ENCODE measurements at places on chromosomes 12 and 14.

DNA sequence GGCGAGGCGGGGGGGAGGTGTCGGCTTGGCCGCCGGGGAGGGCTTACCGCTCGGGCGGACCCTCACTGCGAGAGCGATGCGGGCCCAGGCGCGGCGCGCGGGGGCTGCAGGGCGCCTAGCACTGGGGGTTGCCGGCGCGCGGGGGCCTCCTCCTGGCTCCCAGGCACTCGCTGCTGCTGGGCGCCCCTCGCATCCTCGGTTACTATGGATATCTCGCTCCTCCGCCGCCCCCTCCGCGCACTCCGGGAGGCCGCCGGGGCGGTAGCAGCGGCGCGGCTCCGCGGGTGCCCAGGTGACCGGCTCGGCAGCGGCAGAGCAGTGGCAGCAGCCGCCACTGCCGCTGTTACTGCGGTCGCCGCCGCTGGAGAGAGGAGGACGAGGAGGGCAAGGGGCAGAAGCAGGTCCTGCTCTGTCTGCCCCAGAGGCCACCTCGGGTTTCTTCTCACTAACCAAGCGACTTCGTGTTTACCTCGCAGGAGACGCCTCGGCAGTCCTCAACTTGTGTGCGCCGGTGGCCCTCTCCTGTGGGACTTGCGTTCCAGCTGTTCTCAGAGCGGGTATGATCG lies 250.1 kb downstream of the APAF1 start:
- no peak for DNase-seq

GRCh38 chr12:67593461-67594330 lies 54.8 kb upstream of the DYRK2 start:
- DNase-seq: no peak

DNA sequence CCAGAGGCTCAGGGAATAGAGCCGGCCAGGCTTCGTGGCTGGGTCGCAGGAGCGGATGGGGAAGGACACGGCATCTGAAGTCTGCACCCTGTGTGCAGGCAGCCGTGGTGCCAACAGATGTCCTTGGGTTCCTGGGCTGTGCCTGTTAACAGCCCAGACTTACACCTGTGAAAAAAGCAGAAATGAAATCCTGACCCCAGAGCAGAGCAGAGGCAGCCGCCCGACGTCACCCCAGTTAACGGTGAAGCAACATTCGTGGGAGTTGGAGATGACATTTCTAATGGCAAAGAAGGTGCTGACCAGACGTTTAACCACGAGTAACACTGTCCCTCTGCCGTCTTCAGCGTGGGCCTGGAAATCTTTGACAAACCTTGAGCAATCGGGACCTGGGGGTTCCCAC lies 200.3 kb upstream of the DIO3 start:
- no peak for DNase-seq

GRCh38 chr12:48936379-48936979 lies 11.2 kb upstream of the FKBP11 start:
- peak; percentile 76 for DNase-seq

- no peak for DNase-seq
Observed at GRCh38 chr12:15558915-15559528, 230.2 kb downstream of the EPS8 start.

- no peak for DNase-seq
Observed at GRCh38 chr12:45379261-45379660, 163.4 kb downstream of the ANO6 start.

DNA sequence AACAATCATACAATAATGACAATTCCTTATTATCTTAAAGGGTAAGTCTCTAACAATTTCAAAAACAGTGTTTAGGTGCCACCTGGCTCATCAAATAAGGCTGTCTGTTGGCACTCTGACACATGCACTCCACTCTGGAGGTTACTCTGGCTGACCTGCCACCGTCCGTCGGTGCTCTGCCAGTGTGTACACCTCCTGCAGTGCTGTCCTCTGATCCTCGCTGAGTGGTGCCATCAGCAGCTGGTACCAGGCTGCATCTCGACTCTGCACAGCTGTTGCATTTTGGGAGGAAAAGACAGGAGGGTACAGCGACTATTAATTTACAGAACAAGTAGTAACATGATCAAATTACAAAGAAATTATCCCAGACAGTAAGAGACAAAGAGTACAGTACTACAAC lies 63.9 kb downstream of the IPO8 start:
- no peak for DNase-seq

- no peak for DNase-seq
Observed at GRCh38 chr12:63816031-63816430, 28.5 kb upstream of the SRGAP1 start.

GRCh38 chr12:67002720-67003119 lies 266.4 kb upstream of the CAND1 start:
- DNase-seq: no peak

- DNase-seq: no peak
Observed at GRCh38 chr14:25247609-25248008, 197.7 kb upstream of the STXBP6 start.

DNA sequence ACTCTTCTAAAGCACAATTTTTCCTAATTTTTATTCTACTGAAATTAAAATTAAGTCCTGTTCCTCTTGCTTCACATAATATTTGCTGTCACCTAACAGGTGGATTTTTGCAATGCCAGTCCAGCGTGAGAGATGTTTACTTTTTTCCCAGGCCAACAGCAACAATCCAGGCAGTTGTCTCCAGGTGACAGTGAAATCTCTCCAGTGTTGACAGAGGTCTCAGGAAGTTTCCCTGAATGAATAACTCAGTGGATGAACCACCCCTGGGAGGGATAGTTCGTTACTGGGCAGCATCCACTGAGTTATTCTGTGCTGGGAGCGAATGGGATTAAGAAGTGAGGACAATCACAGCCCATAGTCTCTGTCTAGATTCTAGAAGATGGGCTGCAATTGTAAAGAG lies 7.1 kb upstream of the NT5DC3 start:
- DNase-seq: no peak

- no peak for DNase-seq
Observed at GRCh38 chr12:114625294-114625851, 58.6 kb downstream of the TBX3 start.

DNA sequence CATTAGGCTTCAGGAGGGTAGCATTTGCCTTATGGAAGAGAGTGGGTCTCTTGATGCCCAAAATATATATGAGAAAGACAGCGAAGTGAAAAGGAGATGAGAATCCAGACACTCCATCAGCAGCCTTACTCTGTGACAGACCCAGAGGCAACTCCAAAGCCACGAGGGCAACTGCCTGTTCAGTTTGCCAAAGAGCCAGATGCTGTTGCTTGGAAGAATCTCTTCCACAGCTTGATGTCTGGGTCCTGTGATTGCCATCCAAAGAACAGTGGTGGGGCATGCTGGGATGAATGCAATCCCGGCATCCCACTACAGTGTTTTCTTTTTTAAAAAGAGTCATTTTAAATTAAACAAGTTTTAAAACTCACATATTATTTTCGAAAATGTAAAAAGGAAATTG lies 10.9 kb upstream of the OTX2 start:
- DNase-seq: no peak

GRCh38 chr12:123571343-123571813 lies 13.0 kb upstream of the TMED2 start:
- DNase-seq: no peak

GRCh38 chr14:64715628-64716412 lies 11.6 kb downstream of the PLEKHG3 start:
- no peak for DNase-seq

GRCh38 chr12:16857456-16857923 lies 251.5 kb upstream of the LMO3 start:
- no peak for DNase-seq

GRCh38 chr12:130916241-130916911 lies 37.3 kb upstream of the ADGRD1 start:
- no peak for DNase-seq

- DNase-seq: peak; percentile 50
Observed at GRCh38 chr14:91252871-91253794, 8.6 kb upstream of the GPR68 start.

- DNase-seq: no peak
Observed at GRCh38 chr12:26711072-26711471, 121.9 kb downstream of the ITPR2 start.

DNA sequence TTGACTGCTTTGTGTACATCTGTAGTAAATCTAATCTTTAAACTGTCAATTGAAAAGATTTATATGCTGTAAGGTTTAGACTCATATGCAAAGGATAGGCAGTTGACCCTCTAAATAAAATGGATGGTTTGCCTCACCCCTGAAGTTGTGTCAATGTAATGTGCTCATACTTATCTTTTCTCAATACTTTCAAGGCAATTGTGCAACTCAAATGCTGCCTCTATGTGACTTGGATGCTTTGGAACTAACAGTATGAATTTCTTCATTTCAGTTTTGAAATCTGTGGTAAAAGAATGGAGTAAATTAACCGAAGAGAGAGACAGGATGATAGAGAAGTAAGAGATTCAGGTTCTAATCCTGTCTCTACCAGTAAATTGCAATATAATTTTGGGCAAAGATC lies 9.7 kb downstream of the PDE6H start:
- no peak for DNase-seq
